ENCODE measurements at places on chromosomes 6 and 20. TPM values are rescaled to one million over a fixed set of nuclear protein-coding genes. Genes with fewer than 3 reads are reported as not detected.

The SLX4IP gene
- 2.0 TPM for polyA plus RNA-seq

The RING1 gene
- 9.9 TPM for polyA plus RNA-seq

The HLA-DQA1 gene
- polyA plus RNA-seq: 377 TPM

The RPP40 gene
- 11.2 TPM for polyA plus RNA-seq

The RAET1L gene
- polyA plus RNA-seq: not detected

The GTSF1L gene
- polyA plus RNA-seq: 1.2 TPM

The SLC35D3 gene
- polyA plus RNA-seq: not detected

The PDE10A gene
- polyA plus RNA-seq: not detected

The SPTLC3 gene
- polyA plus RNA-seq: not detected

The TGM3 gene
- polyA plus RNA-seq: not detected

The NKX2-2 gene
- not detected for polyA plus RNA-seq

The CCHCR1 gene
- polyA plus RNA-seq: 9.4 TPM

The DEFB124 gene
- not detected for polyA plus RNA-seq

The LSM2 gene
- 100 TPM for polyA plus RNA-seq

The PTK7 gene
- polyA plus RNA-seq: not detected

The SOX4 gene
- polyA plus RNA-seq: 1.2 TPM

The B3GALT4 gene
- 35.4 TPM for polyA plus RNA-seq

The RNF182 gene
- polyA plus RNA-seq: not detected

The CFB gene
- not detected for polyA plus RNA-seq

The CBLN4 gene
- not detected for polyA plus RNA-seq

The SLC13A3 gene
- polyA plus RNA-seq: not detected

The TNF gene
- polyA plus RNA-seq: 6.4 TPM

The TRIM15 gene
- polyA plus RNA-seq: not detected

The TUBE1 gene
- polyA plus RNA-seq: 11.6 TPM

The DAAM2 gene
- polyA plus RNA-seq: not detected

The MAPK13 gene
- polyA plus RNA-seq: 47.1 TPM
